ENCODE measurements at places on chromosomes 7 and 10.

GRCh38 chr10:44183667-44184632 lies 200.9 kb downstream of the CXCL12 start:
- DNase-seq = no peak

GRCh38 chr10:75542084-75542483 lies 110.7 kb downstream of the LRMDA start:
- no peak for DNase-seq

DNA sequence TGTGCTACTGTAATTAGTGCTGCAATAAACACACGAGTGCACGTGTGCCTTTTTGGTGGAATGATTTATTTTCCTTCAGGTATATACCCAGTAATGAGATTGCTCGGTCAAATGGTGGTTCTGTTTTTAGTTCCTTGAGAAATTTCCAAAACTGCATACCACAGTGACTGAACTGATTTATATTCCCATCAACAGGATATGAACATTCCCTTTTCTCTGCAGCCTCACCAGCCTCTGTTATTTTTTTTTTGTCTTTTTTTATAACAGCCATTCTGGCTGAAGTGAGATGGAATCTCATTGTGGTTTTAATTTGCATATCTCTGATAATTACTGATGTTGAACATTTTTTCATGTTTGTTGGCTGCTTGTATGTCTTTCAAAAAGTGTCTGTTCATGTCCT lies 922.9 kb upstream of the LRRN3 start:
- DNase-seq = no peak

DNA sequence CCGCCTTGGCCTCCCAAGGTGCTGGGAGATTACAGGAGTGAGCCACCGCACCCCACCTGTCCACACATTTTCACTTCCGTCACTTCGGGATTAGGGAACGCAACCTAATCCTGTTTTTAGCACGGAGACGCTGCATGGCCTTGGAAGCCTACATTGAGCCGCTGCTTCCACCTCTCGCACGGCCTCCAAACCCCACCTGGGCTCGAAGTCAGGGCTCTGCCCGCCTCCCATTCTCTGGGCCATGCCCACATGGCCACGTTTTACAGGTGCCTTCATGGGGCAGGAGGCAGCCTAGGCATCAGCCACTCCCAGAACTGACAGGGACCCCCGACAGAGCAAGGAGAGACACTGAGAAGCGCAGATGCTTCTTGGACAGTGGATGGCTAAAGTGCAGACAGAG lies 100.6 kb downstream of the OAT start:
- DNase-seq = peak; percentile 62

- no peak for DNase-seq
These were observed 96.1 kb upstream of the EFCAB10 start for GRCh38 chr7:105677410-105677730.

- no peak for DNase-seq
These were observed 115.2 kb upstream of the RAB18 start for GRCh38 chr10:27388761-27389399.

GRCh38 chr10:121179006-121179405 lies 327.8 kb downstream of the WDR11 start:
- DNase-seq = no peak

DNA sequence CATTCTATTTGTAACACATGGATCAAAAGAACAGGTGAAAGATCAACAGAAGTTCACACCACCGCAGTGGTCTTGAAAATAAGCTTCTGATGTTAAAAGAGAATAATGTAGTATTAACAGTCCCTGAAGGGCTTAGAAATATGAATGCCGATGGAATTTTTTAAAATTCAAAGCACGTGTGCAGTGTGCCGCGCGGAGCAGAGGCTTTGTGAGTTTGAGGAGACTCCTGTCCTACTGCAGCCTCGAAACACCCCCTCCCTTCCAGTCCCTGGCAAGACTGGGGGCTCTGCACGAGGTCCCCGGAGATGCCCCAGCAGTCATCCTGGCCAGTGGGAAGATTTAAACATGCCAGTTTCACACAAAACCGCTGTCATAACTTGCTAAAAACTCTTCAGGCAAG lies 196.6 kb downstream of the DIP2C start:
- DNase-seq = no peak

DNA sequence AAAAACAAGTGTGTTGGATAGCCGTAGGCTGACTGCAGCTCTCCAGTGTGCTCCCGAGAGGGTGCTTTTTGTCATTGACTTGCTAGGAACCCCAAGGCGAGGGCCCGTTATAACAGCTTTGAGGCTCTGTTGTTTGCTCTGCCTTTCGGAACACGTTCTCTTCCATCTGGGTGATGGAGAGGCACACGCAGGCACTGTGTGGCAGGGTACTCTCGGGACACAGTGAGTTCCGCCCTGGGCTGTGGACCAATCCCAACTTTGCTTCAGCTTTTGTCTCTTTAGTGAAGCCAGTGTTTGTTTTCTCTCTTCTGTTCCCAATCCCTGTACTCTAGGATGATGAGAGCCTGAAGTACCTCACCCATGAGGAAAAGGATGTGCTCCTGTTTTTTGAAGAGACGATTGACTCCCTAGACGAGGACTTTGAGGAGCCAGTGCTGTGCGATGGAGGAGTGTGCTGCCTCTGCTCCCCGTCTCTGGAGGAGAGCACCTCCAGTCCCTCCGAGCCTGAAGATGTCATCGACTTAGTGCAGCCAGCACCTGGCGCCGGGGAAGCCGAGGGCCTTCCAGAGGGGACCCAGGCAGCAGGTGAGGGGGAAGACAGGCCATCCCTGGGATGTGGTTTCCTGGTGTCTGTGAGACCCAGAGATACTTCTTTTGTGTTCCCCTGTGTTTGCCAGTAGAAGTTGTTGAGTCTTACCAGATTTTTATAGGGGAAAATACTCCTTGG lies 43.2 kb downstream of the PROSER2 start:
- DNase-seq = no peak

DNA sequence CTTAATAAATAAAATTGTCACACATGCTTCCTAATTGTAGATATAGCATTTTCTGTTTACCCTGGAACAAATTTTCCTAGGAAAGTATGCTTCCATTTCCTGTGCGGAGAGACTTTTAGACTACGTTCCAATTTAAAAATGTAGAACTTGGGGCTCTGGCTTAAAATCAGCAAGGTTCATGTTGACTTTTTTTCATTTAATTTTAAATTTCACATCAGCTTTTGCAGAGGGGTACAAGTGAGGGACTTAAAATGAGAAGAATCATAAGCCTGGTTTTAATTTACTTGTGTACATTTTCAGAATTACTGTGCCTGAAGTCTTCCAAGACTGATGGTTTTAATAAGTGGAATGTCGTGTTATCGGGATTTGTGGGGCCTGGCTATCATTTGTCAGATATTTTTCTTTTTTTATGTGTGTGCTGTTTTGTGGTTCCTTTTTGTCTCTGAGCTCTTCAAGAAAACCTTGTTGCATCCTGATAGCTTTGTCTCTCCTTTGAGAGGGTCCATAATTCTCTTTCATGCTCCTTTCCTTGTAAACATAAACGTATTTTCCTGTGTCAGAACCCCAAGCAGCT lies 8.8 kb upstream of the ATRNL1 start:
- DNase-seq = no peak

GRCh38 chr7:107847168-107847835 lies 43.7 kb upstream of the DLD start:
- no peak for DNase-seq

DNA sequence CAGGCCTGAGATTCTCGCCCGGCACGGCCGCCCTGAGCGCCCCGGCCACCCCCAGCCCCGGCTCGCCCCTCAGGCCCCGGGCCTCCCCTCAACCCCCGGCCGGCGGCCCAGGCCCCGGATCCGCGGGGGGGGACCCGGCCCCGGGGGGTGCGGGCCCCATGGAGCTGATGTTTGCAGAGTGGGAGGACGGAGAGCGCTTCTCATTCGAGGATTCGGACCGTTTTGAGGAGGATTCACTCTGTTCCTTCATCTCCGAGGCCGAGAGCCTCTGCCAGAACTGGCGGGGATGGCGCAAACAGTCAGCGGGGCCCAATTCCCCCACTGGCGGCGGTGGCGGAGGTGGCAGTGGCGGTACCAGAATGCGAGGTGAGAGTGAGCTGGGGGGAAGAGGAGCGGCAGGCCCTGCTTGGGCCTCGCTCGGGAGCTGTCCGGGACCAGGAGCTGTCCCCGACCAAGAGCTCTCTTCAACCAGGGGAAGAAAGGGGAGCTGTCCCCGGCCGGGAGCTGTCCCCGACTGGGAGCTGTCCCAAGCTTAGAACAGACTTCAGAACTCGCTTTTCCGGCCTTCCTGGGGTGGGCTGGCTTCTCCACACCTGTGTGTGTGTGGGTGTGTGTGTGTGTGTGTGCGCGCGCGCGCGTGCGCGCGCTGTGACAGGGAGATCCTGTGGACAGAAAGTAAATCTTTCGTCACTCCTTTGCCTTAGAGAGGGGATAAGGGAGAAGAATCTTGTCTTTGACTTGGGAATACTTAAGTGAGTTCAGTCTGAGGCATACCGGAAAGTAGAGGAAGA lies 510 bp downstream of the ZSWIM8 start:
- no peak for DNase-seq

DNA sequence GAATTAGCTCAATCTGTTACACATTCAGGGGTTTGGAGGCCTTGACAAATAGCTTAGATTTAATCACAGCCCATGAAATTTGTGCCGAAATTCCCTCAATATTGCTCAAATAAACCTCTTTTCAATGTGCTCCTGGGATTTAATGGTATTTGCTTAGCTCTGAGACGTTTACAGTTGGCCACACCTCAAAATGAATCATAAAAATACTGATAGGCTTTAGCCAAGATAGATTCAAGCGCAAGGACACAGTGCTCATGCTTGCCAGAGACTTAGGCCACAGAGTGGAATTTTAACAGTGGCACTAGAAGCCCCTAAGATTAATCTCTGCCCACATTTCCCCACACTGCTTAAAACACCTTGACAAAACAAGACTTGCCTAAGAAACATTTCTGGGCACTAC lies 2.3 kb upstream of the SEMA3C start:
- no peak for DNase-seq

DNA sequence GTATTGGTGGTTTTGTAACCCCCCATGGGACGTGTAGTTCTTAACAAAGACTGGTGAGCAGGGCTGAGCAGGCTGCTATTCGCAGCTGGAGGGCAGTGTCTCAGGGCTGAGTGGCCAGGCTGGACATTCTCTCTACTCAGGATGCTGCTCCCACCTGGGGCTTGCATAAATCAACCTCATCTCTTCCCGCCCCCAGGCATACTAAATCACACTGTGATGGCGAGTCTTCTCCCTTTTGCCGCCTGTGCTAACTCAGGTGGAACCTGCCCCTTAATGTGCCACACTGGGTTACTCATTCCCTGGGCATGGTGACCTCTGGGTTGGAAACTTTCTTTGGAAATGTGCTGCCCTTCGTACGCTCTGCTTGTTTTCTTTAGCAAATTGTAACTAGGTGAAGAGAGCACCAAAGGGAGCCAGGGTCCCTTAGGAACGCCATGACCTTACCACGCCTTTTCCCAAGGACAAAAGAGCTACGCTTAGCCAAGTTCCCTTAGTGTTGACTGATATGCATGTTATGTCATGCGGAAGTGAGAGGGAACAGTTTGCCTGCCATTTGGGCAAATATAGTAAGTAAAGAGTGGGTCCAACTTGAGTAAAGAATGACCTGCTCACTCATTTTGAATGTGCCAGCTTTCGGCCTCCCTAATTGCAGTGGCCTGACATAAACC lies 40.4 kb upstream of the COBL start:
- DNase-seq = no peak

DNA sequence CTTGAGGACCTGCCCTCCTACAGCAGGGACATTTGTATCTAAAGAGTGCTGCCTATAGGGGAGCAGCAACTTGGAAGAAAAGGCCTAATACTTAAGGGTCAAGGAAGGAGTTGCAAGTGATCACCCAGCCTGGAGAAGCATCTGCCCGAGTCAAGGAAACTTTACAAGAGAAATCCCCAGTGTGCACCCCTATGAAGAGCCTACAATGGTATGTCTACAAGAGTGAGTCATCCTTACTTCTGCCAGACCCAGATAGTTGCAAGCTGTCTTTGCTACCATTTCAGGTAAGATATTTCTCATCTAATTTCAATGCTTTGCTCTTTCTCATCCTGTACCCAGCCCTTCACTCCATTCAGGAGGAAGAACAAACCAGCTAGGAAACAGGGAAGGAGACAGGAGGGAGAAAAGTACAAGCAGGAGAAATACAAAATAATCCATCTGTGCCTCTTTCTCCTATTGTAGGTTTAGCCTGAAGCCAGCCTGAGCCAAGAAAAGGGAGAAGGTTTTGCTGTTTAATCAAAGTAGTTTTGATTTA lies 34.4 kb upstream of the AGR3 start:
- DNase-seq = no peak

GRCh38 chr10:78861529-78862327 lies 207.0 kb upstream of the ZMIZ1 start:
- peak; percentile 62 for DNase-seq

DNA sequence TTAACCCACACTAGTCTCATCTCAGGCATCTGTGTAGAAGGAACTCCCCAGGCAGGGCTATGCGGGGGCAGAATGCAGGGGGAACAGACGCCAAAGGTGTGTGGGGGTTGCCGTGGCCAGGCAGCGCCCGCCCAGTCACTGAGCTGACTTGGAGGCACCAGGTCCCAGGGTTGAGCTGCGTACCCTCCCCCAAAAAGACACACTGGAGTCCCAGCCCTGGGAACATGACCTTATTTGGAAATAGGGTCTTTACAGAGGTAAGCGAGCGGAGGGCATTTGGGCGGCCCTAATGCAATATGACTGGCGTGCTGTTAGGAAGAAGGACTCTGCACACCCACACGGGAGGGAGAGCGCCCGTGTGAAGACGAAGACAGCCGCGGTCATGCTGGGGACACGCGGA lies 274.5 kb downstream of the DNAJB6 start:
- no peak for DNase-seq

DNA sequence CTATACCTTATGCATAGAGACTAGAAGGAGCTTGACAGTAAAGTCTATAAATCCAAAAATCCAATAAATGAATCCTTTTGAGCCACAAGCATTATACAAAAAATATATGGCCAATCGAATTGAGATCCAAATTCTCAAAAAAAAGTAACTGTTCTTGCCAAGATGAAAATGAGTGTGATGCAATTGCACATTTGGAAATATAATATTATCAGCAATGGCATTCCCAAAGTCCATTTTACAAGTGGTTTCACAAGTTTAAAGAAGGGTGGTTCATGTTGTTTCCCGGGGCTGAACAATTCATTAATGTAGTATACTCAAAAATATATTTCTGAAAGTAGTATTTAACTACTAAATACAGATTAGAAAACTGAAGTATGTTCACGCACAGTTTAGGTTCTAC lies 7.3 kb downstream of the RP9 start:
- no peak for DNase-seq

GRCh38 chr10:4623200-4623599 lies 202.8 kb upstream of the AKR1E2 start:
- DNase-seq = no peak

GRCh38 chr7:1548944-1549343 lies 7.1 kb downstream of the TMEM184A start:
- DNase-seq = no peak

GRCh38 chr7:20331910-20332813 lies 1.5 kb downstream of the ITGB8 start:
- DNase-seq = no peak

DNA sequence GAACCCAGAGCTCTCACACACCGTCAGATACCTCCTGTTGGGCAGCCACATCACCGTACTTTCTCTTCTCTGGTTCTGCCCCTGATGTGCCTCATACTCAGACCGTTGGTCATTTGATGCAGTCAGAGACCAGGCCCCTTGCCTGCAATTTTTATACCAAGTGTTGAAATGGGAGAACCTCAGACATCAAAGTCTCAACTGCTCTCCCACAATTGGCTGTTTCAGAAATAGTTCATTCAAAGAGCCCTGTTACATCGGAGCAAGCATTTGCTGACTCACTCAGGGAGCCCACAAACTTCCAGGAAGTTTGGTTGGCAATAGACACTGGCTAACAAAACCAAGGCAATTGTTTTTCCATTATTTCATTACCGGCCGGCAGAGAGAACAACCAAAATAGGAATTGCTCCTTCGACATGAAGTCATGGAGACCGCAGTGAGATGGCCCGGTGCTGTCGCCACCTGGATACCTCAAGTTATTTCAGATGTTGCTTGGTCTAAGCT lies 33.5 kb upstream of the ADAM12 start:
- DNase-seq = no peak

Data from type B pancreatic cell (in vitro differentiated cells).